ENCODE measurements at places on chromosomes 1 and 21.
A peak's percentile ranks its signal among the peaks of the same experiment; 100 is the strongest.

DNA sequence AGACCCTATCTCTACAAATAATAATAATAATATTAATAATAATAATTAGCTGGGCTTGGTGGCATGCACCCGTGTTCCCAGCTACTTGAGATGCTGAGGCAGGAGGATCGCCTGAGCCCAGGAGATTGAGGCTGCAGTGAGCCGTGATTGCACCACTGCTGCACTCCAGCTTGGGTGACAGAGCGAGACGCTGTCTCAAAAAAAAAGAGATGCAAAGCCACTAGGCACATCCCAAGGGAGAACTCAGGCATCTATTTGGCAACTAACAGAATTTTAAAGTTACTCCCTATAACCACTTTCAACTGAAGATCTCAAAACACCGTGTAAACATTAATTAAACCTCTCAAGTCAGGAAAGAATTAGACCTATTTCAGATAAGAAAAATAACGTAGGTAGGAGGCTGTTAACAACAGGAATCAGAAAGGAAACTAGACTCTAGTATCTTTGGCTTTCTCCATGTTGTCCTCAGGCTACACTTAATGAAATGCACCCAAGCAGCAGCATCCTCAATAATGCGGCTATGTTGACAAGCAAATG, 3.7 kb downstream of the RNF19B start:
- no peak for DNase-seq

DNA sequence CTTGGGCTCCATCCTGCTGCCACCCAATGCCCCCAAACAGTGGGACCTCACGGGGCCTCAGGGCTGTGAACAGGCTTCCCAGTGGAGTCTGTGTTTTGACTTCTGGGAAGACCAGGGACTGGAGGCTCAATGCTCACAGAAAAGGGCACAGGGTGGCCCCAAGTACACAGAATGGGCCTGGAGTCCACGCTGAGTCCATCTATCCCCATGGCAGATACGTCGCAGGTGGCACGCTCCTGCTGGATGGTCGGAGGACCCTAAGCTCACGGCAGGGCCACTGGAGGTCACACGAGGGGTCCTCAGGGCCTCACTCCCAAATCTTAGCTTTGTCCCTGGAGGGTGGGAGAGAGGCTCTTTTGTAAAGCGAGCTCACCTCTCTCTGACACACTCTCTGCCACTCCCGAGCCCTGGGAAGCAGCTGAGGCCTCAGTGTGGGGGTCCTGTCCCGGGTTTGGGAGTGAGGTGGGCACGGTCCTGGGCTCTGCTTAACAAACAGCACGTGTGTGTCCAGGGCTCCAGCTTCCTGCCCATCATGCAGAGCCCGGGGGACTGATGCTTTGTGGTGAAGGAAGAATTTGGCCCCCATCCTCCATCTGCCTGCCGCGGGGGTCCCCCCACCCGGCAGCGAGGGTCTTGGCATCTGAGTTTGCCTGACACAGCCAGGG, 27.2 kb upstream of the TTC34 start:
- DNase-seq: no peak

GRCh38 chr1:196344453-196344852, 263.8 kb downstream of the KCNT2 start:
- no peak for DNase-seq

GRCh38 chr1:54834007-54834541, 33.0 kb upstream of the TTC22 start:
- DNase-seq: no peak

DNA sequence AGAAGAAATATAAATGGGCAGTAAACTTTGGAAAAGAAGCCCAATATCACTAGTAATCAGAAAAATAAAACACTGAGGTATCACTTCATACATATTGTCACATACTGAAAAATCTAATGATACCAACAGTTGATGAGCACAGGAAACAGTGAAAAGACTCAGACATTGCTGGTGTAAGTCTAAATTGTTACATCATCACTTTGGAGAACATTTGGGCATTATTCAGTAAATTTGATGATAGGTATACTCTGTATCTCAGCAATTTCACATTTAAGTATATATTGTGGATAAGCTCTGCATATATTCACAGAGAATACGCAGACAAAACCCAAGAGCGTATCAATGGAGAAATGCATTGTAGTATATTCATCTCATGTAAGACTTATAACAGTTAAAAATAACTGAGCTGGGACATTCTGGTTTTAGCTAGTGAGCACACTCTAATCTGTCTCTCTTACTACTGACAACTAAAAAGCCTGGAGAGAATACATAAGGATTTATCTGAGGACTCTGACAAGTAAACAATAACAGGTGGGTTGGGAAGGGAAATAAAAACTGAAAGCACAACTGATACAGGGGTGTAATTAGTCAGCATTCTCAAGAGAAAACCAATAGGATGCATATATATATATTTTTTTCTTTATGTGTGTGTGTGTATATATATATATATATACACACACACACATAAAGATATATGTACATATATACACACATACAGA, 212.7 kb upstream of the JUN start:
- DNase-seq: no peak

GRCh38 chr1:43367026-43367903, 546 bp downstream of the ELOVL1 start:
- peak; percentile 46 for DNase-seq

DNA sequence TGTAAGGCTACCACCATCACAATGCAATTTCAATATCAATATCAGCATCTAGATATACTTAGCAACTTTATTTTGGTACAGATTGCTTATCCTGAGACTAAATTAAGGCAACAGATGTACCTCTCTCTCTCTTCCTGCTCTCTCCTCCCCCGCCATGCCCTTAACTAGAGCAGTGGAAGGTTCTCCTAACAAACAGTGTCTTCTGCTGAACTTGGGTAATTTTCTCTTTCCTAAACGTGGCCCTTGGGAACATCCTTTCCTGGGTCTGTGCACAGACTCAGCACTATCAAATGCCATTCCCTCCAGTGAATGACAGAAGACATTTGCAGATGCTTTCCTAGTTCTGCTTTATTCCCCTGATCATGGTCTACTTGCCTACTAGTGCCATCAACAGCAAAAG, 85.6 kb upstream of the TTC39A start:
- no peak for DNase-seq

- DNase-seq: no peak
Measured at GRCh38 chr1:68331117-68331865, 99.0 kb upstream of the WLS start.

DNA sequence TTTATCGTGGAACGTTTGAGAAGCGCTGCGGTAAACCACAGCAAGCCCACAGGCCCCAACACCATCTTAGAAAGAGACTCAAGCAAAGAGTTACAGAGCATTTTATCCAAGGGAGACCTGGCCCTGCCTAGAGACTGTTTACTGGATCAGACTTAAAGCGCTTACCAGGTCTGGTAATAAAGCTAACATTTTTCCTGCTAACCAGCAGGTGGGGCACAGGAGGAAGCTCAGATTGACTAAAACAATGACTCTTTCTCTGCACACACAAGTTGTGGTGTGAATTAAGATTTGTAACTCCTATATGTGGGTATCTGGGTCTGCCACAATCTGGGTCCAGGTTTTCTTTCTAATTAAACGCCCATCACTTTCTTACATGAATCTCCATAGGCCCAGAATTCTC, 136.5 kb upstream of the ETS2 start:
- no peak for DNase-seq

DNA sequence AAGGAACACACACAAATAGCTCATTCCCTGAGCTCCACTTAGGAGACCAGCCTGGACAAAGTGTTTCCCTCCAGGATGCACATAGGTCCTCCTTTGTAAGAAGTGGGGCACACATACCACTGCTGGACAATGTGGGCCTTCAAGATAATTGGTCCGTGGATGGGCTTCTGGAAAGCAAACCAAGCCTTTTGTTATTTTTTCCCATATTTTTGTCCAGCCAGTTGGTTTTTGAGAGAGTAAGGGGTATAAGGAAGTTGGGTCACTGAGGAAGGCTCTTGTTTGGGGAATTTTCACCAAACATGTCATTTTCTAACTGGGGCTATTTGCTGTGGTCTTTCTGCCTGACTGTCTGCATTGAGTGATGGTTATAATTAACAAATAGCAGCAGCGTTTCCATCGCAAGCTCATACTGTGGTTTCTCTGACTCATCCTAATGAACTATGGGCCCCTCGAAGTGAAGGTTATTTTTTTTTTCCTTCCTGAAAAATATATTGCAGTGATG, 306.3 kb upstream of the DUSP10 start:
- no peak for DNase-seq

- DNase-seq: no peak
Measured at GRCh38 chr1:225613006-225613405, 39.9 kb downstream of the ENAH start.

DNA sequence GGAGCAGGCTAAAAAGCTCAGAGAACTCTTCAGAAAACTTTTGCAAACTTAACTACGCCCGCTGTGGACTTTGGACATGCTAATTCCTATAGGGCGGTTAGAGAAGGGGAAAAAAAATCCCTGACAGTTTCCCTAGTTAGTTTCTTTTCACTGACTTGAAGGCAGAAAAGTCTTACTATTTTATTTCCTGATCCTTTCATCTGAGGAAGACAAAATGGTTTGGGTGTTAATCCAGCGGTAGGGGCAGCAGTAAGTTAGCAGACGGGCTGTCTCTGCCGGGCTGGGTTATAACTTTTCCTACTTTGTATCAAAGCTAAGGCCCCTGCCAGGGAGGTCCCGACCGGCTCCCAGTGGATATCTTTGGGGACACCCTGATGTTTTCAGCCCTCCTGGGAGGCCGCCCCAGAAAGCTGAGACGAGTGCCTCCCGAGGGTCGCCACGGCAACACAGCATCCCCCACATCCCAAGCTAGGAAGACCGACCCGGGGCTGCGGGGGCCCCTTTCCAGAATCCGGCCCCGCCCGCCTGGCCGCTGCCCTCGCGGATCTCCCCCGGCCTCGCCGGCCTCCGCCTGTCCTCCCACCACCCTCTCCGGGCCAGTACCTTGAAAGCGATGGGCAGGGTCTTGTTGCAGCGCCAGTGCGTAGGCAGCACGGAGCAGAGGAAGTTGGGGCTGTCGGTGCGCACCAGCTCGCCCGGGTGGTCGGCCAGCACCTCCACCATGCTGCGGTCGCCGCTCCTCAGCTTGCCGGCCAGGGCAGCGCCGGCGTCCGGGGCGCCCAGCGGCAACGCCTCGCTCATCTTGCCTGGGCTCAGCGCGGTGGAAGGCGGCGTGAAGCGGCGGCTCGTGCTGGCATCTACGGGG, 162.6 kb downstream of the RUNX1 start:
- DNase-seq: no peak

- peak; percentile 63 for DNase-seq
Measured at GRCh38 chr1:85061711-85062424, 13.6 kb upstream of the MCOLN3 start.

DNA sequence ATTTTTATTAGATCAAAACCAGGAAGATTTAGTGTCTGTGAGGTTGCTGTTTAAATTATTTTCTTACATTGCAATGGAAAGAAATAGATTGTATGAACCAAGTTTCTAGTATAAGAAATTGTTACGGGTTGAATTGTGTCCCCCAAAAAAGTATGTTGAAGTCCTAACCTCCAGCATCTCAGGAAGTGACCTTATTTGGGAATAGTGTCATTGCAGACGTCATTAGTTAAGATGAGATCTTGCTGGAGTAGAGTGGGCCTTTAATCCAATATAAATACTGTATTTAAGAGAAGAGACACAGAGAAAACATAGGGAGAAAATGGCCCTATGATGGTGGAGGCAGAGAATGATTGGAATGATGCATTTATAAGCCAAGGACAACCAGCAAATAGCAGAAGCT, 188.7 kb upstream of the SAMSN1 start:
- DNase-seq: no peak

DNA sequence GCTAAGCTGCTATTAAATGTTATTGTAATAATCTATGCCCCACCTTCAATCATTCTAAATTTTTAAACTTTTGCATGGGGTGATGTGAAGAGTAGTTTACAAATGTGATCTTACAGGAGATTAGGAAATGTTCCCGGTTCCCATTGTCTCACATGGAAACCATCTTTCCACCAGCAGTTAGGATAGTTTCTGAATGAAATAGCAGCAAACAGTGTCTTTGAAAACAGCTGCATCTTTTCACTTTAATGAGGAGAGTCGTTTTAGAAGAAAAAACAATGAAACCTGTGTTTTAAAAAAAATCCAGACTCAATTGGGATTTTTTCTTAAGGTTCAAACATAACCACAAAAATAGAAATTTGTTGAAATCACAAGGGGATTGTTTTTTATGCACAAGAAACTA, 134.2 kb downstream of the TLR5 start:
- DNase-seq: no peak

GRCh38 chr1:53592985-53593757, 134.0 kb downstream of the DMRTB1 start:
- no peak for DNase-seq

DNA sequence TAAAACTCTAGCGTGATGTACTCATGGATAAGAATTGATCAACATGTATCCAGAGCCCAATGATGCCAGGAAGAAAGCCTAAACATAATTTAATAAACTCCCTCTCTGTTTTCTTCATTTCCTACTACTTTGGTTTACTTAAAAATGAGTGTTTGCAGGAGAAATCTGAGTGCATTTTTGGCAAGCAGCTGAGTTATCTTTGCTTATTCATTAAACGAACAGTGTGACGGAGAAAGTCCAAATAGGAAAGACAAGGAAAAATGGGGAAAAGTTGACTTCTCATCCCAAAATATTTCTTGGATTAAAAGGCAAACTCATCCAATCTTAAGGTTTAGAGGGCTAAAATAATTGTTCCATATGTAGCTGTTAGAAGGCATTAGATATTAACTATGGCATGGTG, 496.7 kb downstream of the SMYD3 start:
- DNase-seq: no peak

GRCh38 chr1:107004421-107004820, 52.1 kb upstream of the PRMT6 start:
- no peak for DNase-seq

DNA sequence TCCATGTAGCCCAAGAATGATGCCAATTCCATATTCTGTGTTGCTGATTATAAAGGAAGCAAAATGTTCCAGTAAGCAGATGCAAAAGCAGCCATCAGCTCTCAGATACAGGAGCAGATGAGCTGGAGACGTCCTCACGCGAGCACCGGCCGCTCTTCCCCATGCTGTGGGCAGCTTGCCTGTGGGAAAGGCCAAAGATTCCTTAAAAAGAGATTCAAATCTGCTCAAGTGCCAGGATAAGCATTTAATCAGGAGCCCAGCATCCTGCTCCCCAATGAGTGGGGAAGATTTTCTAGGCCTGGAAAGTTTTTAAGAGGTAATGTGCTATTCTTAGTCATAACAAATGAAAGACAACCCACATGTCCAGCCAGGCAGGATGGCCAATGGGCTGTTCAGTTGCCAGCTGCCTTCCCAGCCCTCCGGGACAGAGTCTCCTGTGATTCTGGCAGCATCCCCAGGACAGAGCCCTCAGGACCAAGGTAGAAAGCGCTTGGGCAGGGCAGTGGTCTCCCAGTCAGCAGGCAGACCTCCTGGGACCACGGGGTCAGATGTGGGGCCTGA, 108.2 kb upstream of the TMPRSS2 start:
- no peak for DNase-seq

Measured in GM12892 (cell line).